ENCODE measurements at places on chromosomes 11 and 22.

GRCh38 chr22:45470871-45471270 is 31.8 kb upstream of the FBLN1 start:
- no peak for DNase-seq

GRCh38 chr22:23124611-23125511 is 16.9 kb downstream of the RSPH14 start:
- no peak for DNase-seq

DNA sequence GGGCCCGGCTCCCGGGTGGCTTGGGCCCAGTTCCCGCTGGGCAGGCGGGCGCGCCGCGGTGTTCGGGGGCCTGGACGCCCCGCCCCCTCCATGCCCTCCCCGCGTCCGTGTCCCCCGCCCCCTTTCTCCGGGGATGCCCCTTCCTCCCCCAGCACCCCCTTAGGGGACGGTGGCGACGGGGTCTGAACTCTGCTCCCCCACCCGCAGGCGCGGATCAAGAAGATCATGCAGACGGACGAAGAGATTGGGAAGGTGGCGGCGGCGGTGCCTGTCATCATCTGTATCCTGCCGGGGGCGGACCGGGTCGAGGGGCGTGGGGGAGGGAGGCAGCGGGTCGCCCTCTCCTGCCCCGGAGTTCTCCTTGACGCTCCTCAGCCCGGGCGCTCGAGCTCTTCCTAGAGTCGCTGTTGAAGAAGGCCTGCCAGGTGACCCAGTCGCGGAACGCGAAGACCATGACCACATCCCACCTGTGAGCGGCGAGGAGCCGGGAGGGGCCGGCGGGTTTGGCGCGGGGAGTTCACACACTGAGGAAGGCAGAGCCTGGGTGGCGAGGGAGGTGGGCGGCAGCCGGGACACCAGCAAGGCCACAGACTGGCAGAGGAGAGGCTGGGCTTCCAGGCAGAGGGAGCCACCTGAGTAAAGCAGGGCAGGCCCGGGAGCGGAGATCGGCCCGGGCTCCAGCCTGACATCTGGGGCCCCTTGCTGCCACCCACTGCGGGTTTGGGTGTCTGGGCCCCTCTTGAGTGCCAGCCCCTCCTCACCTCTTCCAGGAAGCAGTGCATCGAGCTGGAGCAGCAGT is 546 bp downstream of the DRAP1 start:
- no peak for DNase-seq

DNA sequence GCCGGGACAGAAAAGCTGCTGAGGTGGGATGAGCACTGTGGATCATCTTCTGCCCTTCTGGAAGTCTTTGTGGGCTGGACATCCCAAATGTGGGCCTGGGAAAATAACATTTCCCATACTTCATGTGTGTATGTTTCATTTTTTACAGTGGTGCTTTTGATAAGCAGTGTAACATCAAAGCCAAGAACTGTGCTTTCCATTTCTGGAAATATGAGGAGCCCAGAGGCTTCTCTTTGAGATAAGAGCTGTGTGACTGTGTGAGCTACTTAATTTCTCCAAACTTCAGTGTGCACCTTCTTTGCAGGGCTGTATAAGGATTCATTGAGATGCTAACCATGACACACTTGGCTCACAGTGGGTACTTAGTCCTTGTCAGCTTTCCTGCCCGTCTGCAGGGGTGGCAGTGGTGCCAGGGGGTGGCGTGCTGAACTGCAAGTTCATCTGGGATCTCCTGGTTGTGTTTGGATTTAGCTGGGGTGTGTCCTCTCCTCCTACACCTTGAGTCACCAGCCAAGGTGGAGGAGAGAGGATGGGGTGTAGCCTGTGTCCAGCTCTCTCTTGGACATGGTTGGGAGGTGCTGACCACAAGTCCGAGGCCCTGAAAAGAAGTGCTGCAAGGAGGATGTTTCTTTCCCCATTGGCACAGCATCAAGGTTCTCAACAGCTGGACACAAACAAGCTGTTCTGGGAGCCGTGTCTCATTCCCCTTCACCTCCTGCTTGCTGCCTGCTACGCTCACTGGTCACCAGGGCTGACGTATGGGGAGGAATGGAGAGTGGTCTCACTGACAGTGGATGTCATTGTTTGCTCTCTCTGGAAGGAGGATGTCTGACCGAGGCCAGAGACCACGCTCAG is 139.4 kb downstream of the TEAD1 start:
- no peak for DNase-seq

DNA sequence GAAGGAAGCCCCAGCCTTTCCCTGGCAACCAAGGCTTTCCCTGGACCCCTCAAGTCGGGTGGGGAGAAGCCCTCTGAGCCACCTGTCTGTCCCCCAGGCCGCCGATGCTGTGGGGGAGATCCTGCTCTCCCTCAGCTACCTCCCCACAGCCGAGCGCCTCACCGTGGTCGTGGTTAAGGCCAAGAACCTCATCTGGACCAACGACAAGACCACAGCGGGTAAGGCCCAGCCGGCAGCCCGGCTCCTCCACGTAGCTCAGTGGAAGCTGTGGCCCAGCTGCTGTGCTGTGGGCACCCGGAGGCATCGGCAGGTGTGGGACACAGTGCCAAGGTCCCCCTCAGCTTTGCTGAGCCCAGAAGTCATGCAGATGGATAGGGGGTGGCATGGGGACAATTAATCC is 12.2 kb upstream of the RHOD start:
- no peak for DNase-seq

DNA sequence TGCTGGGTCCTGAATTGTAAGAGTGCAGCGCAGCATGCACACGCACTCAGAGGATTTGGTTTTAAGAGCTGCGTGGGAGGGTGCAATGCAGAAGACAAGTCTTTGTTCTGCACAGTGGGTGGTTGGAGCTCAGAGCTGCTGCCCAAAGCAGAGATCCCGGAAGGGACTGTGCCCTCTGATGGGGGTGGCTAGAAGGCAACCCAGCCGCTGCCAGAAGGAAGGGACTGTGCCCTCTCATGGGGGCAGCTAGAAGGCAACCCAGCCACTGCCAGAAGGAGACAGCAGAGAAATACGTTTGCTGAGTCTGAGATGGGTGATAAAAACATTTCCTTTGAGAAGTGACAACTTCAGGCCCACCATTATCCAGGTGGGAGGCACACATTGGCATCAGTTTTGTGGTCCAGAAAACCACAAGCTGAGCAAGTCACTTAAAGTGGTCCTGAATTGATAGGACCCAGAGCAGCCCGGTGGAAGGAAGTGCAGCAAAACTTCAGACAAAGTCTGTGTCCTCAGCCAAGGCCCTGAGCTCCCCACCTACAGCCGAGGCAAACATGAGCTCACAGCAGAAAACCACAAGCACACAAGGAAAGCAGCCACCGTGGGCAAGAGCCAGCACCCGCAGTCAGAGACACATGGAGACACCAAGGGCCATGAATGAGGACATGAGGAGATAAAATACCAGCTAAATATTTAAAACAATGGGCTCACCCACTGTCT is 4.3 kb downstream of the KRTAP5-6 start:
- no peak for DNase-seq

- DNase-seq: no peak
Observed at GRCh38 chr11:21622995-21623394, 569.9 kb upstream of the ANO5 start.

GRCh38 chr11:44464741-44465140 is 100.7 kb upstream of the CD82 start:
- no peak for DNase-seq

- no peak for DNase-seq
Observed at GRCh38 chr11:100789500-100789899, 102.4 kb downstream of the ARHGAP42 start.

DNA sequence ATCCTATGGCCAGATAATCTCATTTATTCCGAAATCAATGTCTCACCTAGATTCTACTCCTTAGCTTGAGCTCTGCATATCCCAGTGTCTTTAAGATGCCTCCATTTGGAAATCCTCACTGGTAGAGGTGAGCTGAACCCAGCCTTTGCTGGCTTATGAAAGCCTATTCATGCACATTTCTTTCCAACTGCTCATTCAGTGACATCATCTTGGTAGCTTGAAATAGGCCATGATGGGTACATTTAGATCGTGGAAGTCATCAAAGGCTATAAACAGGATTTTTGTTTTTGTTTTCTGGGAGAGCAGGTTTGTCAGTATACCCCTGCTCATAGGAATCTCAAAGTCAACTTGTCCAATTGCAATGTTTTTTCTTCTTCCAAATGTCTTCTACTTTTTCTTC is 6.0 kb downstream of the NXPE1 start:
- DNase-seq: no peak

DNA sequence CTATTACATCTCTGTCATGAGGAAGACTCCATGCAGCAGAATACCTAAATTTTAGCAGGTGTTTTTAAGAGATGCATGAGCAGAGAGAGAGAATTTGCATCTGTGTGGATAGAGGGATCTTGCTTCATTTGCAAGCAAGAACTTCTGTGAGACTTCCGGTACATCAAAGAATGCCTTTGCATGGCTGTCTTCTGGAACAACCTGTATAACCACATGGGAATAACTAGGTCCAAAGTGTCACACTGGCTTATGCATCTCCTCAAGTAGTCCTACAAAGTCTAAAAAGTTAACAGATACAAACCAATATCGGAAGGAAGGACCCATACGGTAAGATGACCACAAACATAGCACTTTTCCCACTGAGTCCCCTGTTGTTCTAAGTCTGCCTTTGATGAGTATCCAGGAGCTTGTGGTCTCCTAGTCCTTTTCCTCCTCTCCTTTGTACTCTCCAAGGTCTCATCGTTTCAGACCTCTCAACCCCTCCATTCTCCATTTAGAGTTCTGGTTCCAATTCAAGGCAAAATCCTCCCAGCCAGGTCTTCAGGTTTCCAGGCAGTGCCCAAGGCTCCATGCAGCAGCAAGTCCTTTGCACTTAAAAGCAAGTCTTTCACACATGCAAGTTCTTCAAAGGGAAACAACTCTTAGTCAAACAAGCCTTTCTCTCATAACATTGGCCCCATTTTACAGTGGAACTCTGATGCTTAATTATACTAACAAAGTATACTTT is 581.7 kb upstream of the ARHGAP42 start:
- DNase-seq: no peak

DNA sequence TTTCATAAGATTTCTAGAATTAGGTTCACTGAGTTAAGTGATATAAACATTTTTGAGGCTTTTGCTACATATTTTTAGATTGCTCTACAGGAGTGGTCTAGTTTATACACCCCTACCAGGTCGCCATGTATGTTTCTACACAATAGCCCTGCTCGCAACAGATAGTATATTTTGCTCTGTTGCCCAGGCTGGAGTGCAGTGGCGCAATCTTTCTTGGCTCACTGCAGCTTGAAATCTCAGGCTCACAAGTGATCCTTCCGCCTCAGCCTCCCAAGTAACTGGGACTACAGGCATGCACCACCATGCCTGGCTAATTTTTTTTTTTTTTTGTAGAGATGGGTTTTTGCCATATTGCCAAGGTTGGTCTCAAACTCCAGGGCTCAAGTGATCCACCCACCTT is 10.4 kb downstream of the ZNRF3 start:
- DNase-seq: no peak

DNA sequence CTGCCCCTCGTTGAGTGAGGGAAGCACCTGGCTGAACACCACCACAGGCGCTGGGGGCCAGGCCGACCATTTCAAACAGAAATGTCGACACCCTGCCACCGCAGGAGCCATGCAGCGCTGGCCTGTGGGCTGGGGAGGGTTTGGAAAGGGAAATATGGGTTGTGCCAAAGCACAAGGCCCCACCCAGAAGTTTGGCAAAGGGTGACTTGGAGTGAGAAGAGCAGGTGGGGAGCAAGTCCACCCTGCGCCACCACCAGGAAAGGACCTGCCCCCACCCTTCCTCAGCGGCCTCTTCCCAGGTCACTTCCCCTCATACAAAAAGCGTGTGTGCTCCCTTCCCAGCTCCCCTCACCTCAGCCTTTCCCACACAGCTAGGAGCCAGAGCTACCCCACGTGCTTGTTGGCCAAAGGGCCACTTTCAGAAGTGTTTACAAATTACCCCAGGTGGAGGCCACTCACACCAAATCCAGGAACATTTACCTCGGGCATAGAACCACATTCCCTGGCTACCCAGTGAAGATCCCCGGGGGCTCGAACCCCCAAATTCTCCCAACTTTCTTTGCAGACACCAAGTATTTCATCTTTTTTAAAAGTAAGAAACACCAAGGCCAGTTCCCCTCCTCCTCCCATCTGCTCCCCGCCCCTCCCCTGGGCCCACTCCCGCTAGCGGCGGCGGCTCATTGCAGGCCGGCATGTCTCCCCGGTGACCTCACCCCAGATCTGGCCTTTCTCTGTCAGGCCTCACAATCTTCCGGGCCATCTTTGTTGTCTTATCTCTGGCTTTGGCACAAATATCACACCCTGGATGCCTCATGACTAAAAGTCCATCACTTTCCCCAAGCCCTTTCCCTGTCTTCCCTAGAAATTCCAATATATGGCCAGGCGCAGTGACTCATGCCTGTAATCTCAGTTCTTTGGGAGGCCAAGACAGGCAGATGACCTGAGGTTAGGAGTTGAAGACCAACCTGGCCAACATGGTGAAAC is 20.5 kb upstream of the SCGB1A1 start:
- DNase-seq: no peak

GRCh38 chr11:2395211-2395730 is 5.3 kb upstream of the TSSC4 start:
- no peak for DNase-seq

GRCh38 chr11:90744169-90744568 is 521.3 kb upstream of the CHORDC1 start:
- DNase-seq: no peak

GRCh38 chr22:37601540-37602442 is 6.8 kb upstream of the GGA1 start:
- no peak for DNase-seq

- no peak for DNase-seq
Observed at GRCh38 chr11:109039611-109040010, 374.7 kb downstream of the DDX10 start.

DNA sequence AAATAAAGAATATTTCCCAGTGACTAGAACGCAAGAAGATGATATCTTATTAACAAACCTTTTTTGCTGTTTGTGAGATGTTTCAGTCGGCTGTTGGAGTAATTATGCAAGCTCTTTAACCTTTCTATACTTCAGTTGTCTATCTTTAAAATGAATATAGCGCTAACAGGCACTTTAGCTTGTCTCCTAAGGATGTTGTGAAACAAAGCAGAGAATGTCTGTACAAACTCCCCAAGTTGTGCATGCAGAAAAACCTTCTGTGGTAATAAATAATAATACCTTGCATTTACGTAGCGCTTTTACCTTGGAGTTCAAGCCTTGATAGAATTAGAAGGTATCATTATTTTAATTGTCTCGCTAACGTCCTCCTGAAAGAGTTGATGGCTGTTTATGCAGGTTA is 1.9 kb upstream of the KDM2A start:
- no peak for DNase-seq

GRCh38 chr11:70424765-70425344 is 26.5 kb downstream of the CTTN start:
- DNase-seq: no peak

GRCh38 chr11:117457835-117458234 is 130.2 kb downstream of the CEP164 start:
- DNase-seq: no peak

- no peak for DNase-seq
Observed at GRCh38 chr11:67033661-67034166, 10.8 kb downstream of the SYT12 start.

GRCh38 chr11:88357323-88358039 is 19.9 kb upstream of the CTSC start:
- DNase-seq: peak; percentile 37

DNA sequence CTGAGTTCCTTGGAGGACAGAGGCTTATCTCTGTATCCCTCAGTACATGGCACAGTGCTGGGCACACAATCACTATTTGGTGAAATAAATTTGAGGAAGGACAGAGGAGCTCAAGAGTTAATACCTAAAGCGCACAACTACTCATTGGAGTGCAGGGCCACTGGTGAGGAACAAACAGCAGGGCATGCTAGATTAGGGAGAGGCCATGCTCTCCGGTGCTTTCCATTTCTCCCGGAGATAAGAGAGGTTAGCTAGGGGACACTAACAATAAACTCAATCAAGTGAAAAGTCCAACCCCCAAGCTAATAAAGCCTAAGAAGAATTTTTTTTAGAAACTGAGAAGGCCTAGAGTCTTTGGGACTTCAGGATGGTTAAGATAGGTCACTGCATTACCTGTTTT is 29.1 kb downstream of the NFRKB start:
- DNase-seq: no peak
